ENCODE measurements at places on chromosomes 11 and 22.

GRCh38 chr22:21726650-21727049 is 8.9 kb downstream of the YPEL1 start:
- DNase-seq: no peak

DNA sequence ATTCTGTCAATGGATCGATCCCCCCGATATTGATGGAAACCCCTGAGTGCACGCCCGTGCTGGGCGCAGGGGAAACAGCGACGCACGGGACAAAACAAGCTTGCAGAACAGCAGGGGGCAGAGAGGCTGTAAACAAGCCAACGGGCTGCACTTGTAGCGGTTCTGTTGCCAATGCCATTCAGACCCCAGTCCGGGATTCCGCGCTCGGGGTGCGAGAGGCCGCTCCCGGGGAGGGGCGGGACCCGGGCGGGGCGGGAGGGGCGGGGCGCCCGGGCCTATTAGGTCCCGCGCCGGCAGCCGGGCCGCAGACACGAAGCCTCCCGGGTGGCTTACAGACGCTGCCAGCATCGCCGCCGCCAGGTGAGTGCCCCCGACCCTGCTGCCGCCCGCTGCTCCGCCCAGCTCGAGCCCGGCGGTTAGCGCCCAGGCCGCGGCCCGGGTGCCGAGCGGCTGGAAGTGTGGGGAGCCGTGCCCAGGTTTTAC is at the start of gene BIK:
TSS of gene BIK (plus strand) at position 307 of the 483 bp plus-strand sequence. CDS start 13,273 bp downstream, outside the sequence.
- DNase-seq: no peak

GRCh38 chr11:94895971-94896370 is 77.4 kb downstream of the CWC15 start:
- DNase-seq: no peak

DNA sequence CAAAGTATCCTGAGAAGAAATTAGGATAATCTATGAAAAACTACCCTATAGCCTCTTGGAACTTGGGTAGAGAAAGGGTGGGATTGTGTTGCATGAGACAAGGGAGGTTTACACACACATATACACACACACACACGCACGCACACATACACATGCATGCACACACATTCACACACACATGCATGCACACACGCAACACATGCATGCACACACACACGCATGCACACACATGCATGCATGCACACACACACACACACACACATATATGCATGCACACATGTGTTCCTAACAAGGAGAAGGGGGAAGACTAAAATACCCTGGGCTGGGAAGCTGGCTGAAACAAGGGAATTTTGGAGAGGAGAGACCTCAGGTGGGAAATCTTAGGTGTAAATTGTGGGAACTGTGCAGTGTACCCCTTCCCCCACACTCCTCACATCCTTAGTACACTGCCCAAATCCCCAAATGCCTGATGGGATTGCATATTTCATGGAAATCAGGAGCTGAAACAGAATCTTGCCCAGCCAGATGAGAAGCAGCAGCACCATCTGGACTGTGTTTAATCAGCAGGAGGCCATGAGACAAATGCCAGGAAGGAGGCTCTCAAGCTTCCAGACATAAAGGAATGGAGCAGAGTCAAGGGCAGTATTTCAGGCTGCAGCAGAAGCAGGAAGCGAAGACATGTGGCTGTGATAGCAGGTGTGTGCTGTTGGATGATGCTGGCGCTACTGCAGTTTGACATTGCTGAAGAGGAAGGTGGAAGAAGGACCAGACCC is 14.6 kb upstream of the POLD3 start:
- no peak for DNase-seq

- DNase-seq: peak; percentile 78
Observed at GRCh38 chr11:65786786-65787636, at the start of gene OVOL1. Gene OVOL1 (plus strand): TSS chr11:65787063. CDS start chr11:65787374, 311 bp downstream.

GRCh38 chr11:104728927-104729326 is 169.3 kb downstream of the CASP12 start:
- DNase-seq: no peak

DNA sequence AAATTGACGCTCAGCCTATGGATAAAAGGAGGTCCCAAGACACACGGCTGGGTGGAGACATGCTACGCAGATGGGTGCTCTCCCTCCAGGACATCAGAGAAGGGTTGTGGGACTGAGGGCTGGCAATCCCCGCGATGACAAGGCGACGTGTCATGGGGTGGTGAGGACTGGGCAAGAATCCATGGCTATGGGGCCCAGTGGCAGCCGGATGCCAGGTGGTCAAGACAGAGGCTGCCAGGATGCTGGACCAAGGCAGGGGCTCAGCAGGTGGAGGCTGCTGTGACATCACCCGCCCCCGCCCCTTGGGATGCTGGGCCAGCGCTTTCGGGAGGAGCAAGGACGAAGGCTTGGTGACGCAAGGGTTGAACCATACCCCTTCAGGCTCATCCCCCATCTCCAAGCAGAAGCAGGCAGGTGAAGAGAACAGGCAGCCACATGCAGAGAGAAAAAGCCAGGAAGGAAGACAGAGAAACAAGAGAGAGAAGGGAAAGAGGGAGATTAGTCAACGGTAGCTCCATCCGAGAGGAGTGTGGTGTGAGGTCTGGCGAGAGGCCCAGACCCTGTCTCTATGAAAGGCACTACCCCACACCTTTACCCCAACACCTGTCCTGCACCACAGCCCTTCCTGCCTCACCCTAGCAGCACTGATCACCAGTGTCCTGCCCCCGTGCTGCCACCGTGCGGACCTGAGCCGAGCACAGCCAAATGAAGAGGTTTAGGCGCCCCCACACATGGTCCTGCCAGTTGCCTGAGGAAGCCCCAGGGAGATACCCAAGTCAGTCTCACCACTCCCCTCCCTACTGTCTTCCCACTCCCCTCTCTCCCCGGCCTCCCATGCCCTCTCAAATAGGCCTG is 24.1 kb upstream of the RASL10A start:
- DNase-seq: no peak

- DNase-seq: no peak
Observed at GRCh38 chr11:64854534-64855502, 10.4 kb upstream of the CDC42BPG start.

DNA sequence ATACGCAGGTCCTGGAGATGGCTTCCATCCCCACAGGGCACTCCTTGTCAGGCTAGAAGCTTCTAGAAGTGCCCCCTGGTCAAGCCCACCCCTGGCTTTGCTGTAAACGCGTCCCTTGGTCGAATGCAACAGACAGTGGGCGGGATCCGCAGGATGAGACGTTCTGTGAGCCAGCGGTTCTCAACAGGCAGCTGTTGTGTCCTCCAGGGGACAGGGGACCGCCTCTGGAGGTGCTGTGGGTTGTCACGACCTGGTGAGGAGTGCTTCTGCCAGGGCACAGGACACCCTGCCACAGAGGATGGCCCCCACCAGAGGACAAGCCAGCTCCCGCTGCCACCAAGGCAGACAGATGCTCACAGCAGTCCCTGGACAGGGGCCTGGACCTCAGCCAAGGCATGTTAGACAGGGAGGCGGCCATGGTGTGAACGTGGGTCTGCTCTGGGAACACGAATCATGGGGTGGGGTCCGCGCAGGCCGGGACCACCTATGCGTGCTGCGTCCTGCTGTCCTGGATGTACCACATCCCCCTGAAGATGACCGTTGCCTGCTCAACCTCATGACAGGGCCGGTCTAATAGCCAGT is 11.7 kb downstream of the CRELD2 start:
- DNase-seq: no peak

- DNase-seq: no peak
Observed at GRCh38 chr11:27319072-27319471, 43.9 kb downstream of the CCDC34 start.

DNA sequence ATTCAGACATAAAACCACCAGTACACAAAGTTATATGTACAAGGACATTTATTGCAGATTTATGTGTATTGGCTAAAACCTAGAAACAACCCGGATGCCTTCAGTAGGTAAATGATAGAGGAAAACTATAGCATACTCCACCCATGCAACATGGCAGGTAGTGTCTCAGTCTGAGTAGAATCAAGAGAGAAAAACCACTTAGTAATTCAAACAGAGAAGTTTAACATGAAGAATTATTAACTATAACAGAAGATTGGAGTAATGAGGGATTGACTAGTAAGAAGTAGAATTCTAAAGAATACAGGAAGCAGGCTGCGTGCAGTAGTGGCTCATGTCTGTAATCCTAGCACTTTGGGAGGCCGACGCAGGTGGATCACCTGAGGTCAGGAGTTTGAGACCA is 16.2 kb upstream of the SPTY2D1 start:
- DNase-seq: no peak

GRCh38 chr11:130166457-130166784 is 6.8 kb downstream of the ST14 start:
- DNase-seq: no peak

DNA sequence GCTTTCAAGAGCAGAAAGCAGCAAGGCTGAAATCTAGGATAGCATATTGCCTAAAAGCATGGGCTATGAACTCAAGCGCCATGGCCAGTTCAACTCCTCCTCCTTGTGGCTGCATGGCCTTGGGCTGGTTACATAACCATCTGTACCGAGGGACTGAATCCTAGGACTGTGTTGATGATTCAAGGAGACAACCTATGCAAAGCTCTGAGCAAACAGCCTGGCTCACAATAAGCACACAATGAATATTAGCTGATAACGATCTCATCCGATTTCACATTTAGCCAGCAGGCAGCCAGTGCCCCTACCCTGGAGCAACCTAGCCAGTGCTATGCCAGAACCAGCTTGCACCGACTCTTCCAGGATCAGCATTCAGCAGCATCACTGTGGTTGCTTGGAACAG is 698.4 kb downstream of the TBC1D22A start:
- no peak for DNase-seq

- DNase-seq: no peak
Observed at GRCh38 chr22:27778294-27779090, 23.1 kb downstream of the MN1 start.

GRCh38 chr11:43833657-43834073 is 47.0 kb upstream of the ALKBH3 start:
- no peak for DNase-seq

DNA sequence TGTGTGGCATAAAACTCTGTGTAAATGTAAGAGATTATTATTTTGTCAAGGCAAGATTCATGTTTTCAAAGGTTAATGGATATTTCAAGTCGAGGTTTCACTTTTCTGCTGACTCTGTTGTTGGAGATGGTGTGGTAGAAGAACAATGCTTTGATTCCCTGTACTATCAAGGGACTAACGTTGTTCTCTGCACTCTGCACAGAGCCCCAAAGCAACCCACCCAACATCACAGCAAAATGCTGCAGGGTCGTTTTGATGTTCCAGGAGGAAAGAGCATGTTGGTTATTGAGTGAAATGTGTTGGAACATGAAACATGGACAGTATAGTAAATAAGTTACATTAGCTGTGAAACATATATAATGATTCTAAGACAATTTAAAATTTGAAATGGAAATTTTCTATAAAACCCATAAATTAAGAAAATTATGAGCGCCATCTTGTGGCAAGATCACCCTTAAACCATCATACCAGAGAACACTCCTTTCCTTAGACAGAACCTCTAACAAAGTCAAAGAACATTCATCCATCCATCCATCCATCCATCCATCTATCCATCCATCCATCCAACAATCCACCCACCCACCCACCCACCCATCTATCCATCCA is 164.4 kb upstream of the ZBED5 start:
- DNase-seq: no peak

GRCh38 chr11:37755521-37755920 is 1157.5 kb upstream of the RAG2 start:
- DNase-seq: no peak

GRCh38 chr11:8442301-8442700 is 151.7 kb downstream of the STK33 start:
- DNase-seq: no peak

GRCh38 chr22:20063271-20064139 is 16.5 kb upstream of the DGCR8 start:
- DNase-seq: no peak

GRCh38 chr11:93244018-93244417 is 46.2 kb upstream of the SLC36A4 start:
- no peak for DNase-seq

DNA sequence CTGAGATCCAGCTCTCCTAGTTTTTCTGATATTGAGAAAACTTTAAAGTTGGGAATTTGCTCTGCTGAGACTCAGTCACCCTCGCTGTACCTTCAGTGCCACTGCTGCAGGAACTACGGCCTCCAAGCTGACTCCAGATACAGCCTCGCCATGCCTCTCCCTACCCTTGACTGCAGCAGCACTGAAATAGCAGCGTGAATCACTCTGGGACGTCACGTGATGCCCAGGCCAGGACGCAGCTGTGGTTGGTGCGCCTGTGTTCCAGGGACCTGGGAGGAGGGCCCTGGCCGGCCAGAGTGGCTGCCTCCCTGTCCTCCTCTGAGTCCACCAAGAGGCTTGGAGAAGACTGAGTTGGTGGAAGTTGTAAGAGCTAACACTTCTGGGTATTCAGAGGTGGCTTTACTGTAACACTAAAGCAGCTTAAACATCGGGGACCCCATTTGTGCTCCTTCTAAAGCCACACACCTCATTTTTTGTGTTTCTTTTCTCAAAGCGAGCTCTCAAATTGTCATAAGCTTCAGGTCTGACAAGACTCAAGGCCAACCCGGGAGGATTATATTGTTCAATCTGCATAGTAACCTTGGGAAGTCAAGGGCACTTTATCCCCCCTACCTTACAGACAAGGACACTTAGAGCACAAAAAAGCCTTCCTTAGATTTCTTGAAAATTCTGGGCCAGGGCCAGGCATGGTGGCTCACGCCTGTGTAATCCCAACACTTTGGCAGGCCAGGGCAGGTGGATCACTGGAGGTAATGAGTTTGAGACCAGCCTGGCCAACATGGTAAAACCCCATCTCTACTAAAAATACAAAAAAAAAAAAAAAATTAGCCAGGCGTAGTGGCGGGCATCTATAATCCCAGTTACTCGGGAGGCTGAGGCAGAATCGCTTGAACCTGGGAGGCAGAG is 4.2 kb upstream of the STIP1 start:
- DNase-seq: peak; percentile 84

DNA sequence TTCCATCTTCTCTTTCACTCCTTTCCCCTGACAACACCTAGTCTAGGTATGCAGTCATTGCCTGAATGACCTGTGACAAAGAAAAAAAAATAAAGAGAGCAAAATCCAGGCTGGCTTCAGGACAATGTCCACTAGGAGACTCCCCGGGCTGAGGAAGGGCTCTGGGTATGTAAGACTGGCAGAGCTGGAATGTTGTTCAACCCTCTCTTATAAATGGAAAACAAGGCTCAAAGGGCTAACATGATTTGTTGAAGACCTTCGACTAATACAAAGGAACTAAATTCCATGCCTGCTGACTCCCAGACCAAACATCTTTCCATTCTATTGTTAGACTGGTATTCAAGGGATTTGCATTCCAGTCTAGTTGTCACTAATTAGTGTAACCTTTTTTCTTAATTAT is 122.2 kb downstream of the ARL14EP start:
- no peak for DNase-seq

- DNase-seq: no peak
Observed at GRCh38 chr11:61923166-61924063, 6.0 kb upstream of the RAB3IL1 start.

DNA sequence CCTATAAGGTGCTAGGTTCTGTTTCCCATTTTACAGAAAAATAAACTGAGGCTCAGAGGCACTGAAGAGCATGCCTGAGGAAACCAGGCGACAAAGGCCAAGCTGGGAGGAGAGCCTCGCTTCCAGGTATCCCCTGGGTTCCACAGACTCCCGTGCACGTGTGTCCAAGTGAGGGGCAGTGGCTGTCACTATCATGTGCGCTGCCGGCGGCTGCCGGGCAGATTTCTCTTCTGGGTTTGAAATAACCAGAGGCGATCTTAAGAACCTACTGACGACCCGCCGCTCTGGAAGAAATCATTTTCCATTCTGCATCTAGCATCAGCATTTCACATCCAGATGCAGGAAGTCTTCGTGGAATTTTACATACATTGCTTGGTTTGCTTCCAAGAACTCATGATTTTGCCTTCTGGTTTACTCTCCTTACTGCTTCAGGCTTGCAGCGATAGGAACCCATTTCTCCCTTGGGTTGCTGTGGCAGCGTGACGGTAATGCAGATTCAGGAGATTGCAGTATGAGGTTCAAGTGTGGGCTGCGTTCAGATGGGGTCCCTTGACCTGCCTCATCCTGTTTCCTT is 28.6 kb downstream of the ARHGAP8 start:
- DNase-seq: no peak
